Left ventricle myocardium superior (tissue), 1 donor: ENCODE measurements at places on chromosomes 5 and 9. TPM values are rescaled to one million over a fixed set of nuclear protein-coding genes. Genes with fewer than 3 reads are reported as not detected.

The ROR2 gene
- 0.87 TPM for total RNA-seq

The ECM2 gene
- 5.3 TPM for total RNA-seq

The ZNF462 gene
- 23.0 TPM for total RNA-seq

The DCANP1 gene
- total RNA-seq, result not detected

The FIBCD1 gene
- 0.40 TPM for total RNA-seq

The GNAQ gene
- total RNA-seq, result 13.7 TPM

The DMRT3 gene
- total RNA-seq, result not detected

The NSD1 gene
- 38.5 TPM for total RNA-seq

The C1QTNF3 gene
- total RNA-seq, result 1.1 TPM

- DNase-seq, result no peak
These were observed 8.8 kb downstream of the SPRY4 start for GRCh38 chr5:142316051-142316450.

- peak; percentile 90 for DNase-seq
These were observed 54.1 kb downstream of the DUSP1 start for GRCh38 chr5:172716796-172717313.

GRCh38 chr9:78298046-78298765 is 1.3 kb downstream of the PSAT1 start:
- DNase-seq, result no peak

GRCh38 chr9:90112788-90113187 is 508.0 kb downstream of the GADD45G start:
- DNase-seq, result no peak

GRCh38 chr5:42495914-42496313 is 72.7 kb downstream of the GHR start:
- DNase-seq, result no peak

DNA sequence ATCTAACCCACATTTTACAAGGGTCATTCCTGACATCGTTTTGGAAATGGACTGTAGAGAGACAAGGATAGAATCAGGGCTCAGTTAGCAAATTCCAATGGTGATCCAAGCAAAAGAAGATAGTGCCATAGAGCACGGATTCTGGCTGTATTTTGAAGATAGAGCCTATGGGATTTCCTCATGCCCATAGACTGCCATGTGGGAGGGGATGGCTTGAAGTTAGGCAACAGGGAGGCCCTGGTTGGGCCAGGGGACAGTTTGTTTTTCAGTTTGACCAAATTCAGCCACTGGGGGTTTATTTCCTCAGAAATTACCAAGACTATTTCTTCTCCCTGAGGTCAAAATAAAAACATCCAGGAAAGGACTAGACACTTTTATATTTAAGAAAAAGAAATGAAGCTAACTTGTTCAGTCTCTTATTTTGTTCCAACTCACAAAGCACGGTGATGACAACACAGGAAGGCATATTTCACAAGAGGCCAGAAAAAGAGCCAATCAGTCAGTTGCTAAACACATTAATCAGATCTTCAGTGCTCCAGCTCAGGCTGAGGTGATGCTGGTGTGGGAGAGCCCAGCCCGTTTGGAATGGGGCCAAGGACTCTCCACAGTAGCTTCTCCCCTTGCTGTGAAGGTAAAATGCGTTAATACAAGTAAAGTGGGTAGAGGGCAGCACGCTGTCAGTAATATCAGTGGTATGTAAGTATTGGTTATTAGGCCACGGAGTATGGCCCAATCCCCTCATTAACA is 4.4 kb upstream of the DCTN4 start:
- peak; percentile 70 for DNase-seq

DNA sequence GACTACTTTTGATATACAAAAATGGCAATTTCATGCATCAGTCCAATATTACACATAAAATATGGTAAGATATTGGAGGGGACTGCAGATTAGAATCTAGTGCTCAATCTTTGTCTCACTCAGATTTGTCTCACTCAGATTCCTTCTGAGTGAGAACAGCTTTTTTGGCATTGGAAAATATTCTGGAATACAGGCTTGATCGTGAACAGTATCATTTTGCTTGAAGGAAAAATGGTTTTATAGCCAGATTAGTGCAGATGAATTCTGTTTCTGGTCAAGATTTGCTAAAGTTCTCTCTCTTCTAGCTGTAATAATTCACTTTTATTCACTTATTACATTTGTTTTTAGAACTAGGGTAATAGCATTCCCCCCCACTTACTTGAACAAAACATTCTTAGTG is 51.2 kb downstream of the MAN2A1 start:
- no peak for DNase-seq

DNA sequence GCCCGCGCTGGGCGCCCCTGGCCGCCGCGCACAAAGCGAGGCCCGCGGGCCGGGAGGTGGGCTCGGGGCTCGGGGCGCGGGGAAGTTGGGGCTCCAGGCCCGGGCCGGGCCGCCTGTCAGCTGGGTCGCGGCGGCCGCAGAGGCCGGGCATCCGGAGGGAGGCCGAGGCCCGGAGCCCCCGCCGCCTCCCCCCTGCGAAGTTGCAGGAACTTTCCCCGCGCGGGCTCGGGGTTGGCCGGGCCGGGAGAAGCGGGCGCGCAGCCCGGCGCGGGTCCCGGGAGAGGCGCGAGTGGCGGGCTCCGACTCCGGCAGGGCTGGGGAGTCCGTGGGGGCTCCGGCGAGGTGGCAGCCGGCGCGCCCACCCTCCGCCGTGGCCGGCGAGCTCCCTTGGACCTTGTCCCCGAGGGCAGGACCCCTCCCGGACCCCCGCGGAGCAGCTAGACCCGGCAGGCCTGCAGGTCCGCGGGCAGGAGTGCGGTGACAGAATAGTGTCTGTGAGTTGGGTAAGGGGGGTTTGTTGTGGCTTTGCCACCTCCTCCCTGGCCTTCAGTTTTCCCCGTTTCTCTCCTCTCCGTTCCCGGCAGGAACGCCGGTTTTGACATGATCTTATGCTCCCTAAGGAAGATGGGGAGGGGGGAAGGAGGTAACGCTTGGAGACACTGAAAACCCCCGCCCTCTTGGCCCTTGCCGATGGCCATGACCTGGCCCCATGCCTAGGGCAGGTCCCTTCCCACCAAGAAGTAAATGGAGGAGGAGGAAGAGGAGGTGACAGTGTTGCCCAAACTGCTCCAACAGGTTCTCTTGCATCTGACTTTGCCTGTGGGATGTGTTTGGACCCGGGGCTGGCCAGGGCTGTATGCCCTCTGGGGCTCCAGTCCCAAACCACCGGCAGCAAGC is 942 bp downstream of the PHF2 start:
- peak; percentile 75 for DNase-seq

- no peak for DNase-seq
These were observed 88.4 kb upstream of the ADRA1B start for GRCh38 chr5:159827861-159828260.

DNA sequence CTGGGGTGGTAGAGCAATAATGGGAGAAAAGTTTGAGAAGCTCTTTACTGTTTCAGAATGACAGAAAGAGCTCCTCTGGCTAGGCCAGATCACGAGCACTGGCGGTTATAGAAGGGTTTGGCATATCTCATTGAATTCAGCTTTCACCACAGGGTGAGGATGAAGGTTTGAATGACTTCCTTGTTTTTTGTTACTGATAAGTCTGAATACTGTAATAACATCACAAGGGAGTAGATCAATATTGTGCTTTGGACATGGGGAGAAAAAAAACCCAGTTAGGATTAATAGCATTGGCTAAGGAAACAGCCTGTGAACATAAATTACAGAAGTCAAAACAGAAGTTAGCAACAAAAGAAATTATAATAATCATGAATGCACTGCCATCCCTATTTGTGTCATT is 9.4 kb downstream of the PHAX start:
- no peak for DNase-seq

GRCh38 chr5:65327582-65327981 is 154.1 kb downstream of the ADAMTS6 start:
- DNase-seq, result no peak

GRCh38 chr9:127580879-127581475 is 31.1 kb upstream of the STXBP1 start:
- DNase-seq, result no peak
